ENCODE measurements at places on chromosomes 2 and 18. TPM values are rescaled to one million over a fixed set of nuclear protein-coding genes. Genes with fewer than 3 reads are reported as not detected.

DNA sequence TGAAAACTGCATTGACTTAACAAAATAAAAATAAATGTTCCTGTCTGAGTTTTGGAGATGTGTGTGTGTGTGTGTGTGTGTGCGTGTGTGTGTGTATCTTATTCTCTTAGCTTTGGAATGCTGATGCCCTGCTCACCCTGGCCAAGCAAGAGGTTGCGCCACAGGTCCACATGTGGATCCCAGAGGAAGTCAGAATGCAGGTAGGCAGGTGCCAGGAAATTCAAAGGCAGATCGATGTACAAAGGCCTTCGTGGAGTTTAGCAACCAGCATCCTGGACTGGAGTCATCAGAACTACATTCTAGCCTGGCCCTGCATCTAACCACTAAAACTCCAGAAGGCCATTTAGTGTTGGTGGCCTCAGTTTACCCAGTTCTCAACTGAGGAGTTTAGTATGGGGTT is 12.4 kb downstream of the G6PC2 start:
- DNase-seq: no peak

DNA sequence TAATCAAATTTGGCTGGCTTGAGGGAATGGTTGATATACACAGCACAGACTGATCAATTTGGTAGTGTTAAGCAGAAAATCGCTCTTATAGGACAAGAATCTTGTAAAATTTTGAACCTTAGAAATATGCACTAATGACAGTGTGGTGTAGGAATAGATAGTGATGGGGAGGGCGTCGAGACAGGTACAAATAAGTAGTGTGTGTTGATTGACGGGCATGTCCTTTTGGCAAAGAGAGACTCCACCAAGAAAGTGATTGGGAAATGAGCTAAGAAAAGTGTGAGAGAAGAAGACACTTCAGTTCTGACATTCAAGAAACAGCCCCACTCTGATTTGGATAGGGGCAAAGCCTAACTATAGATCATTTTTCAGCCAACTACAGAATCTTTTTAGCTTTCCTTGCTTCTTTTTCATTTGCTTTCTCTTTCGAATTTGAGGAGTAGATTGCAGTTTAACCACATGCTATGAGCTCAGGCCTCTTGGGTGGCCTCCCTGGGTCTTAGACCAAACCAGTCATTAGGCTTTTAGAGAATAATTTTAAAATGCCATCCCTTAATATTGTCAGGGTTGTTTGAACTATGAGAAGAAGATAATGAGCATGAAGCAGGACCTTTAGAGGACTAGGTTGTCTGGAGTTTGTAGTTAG is 127.1 kb downstream of the CERS6 start:
- no peak for DNase-seq

DNA sequence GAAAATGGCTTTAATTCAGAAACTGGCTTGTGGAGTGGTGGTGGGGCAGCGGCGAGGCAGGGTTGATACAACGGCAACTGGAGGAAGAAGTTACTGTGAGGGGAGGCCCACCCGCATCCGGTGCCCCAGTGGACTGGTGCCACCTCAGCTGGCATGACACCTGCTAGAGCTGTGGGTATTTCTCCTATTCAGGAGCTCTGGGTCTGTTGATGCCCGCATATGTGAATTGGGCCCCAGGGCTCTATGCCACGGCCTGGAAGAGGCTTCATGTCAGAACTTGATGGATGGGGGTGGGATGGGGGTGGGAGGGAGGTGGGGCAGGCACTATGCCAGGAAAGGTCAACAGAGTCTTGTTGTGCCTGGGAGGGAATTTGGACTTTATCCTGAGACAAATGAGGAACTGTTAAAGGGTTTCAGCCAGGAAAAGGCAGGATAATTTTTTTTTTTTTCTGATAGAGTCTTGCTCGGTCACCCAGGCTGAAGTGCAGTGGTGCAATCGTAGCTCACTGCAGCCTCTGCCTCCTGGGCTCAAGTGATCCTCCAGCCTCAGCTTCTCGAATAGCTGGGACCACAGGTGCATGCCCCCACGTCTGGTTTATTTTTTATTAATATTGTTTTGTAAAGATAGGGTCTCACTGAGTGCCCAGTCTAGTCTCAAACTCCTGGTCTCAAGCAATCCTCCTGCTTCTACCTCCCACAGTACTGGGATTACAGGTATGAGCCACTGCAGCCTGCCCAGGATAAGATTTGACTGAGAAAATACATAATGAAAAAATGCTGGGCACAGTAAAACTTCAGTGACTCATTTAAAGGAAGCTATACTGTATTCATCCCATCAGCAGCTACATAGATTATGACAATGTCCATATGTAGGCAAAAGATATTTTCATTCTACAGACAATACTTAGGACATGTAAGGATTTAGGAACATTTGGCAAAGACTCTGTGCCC is 52.6 kb downstream of the SH2D6 start:
- no peak for DNase-seq

DNA sequence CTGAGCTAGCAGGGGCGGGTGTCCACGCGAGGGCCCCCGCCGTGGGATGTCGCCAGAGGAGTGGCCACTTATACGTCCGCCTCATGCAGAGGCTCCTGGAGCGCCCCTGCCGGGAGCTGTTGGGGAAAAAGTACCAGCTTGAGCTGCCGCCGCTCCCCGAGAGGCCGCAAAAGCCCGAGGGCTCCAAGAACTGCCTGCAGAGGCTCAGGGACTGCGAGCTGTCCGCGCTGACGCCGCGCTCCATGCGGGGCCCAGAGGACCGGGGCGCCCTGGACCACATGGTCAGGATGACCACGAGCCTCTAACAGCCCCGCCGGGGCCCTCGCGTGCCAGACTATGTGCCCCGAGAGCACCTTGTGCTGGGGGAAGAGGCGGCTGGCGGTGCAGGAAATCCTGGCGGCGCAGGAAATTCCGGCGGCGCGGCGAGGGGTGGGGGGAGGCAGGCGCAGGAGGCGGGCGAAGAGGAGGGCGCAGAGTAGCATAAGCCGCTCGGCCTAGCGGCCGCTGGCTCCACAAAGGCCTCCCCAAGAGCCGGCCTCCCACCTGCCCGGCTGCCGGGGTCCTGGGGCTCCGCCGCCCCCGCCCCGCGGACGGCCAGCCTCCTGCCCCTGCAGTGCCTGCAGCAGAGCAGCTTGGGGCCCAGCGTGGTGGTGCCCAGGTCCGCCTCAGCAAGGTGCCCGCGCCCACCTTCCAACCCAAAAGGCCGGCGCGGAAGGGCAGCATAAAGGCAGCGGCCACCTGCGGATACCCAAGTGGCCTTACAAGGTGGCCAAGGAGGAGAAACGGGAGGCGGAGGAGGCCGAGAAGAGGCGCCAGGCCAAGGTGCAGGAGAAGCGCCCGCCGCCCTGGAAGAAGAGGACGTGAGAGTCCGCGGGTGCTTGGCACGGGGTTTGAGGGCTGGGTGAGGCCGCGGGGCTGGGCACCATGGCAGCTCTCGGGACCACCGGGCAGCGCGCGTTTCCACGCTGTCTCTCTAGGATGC is 42.1 kb upstream of the TRIM43B start:
- DNase-seq: peak; percentile 83

- no peak for DNase-seq
Observed at GRCh38 chr2:60552078-60552850, 1.2 kb downstream of the BCL11A start.

DNA sequence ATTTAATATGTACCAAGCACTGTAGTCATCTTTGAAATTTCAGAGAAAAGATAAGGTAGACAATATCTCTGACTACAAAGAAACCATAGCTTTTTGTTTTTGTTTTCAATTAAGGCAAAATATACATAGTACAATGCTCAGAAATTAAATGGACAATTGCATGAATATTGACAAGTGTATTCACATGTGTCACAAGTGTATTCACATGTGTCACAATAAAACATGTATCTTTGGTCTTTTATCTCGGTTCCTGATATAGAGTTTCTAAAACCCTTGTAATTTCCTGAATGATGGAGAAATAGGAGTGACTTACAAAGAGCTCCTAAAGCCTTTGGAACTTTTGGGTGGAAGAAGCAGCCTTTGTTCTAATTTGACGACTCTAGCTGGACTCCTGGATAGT is 756.4 kb downstream of the EPHA4 start:
- no peak for DNase-seq

DNA sequence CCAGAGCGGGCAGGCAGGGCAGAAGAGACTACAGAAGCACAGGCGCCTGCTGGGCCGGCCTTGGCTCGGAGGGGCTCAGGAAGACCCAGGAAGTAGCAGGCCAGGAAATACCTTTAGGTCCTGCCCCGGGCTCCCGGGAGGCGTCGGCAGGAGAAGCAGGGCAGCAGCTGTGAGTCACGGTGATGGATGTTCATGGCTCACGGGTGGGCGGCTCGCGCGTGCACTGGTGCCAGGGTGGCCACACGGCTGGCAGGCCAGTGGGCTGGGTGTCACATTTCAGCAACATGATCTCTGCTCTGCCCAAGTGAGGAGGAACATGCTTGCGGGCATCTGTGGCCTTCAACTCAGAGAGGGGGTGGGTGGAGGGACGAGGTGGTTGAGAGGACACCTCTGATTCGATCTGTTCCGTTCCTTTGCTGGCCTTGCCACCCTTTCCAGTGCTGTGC is 139.3 kb downstream of the KLHL29 start:
- no peak for DNase-seq

DNA sequence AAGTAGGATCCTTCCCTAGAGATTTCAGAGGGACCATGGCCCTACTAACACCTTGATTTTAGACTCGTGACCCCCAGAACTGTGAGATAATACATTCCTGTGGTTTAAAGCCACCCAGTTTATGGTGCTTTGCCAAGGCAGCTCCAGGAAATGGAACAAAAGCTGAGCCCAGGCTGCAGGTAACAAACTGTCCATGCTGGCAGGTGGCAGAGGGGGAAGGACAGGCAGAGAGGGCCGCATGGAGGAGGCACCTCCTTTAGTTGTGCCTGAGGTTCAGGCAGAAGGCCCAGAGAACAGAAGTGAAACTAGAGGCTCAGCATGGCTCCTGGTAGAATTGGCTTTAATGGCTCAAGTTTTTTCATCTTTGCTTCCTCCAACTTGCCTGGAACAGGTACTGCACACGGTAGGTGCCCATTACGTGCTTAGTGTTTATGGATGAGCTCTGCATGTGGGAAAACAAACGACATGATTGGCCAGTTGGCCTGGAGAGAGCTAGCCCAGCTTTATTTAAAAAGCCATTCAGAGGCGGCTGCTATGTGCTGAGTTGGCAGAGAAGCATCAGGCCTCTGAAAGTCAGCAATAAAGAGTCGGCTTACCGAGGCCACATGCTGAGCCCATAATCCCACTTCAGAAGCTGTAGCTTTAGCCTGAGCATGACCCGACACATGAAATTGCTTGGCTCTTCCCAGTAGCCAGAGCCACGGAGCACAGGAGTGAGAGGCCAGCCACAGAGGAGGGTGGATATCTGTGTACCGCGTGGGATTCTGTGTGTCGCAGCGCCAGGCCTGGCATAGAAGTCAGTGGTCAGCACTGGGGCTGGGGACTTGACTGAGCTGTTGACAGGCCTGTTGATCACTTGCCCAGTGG is 36.5 kb downstream of the HS1BP3 start:
- DNase-seq: peak; percentile 58

GRCh38 chr18:9944805-9945204 is 31.0 kb downstream of the VAPA start:
- no peak for DNase-seq

GRCh38 chr2:169162613-169163012 is 93.2 kb downstream of the DHRS9 start:
- no peak for DNase-seq

DNA sequence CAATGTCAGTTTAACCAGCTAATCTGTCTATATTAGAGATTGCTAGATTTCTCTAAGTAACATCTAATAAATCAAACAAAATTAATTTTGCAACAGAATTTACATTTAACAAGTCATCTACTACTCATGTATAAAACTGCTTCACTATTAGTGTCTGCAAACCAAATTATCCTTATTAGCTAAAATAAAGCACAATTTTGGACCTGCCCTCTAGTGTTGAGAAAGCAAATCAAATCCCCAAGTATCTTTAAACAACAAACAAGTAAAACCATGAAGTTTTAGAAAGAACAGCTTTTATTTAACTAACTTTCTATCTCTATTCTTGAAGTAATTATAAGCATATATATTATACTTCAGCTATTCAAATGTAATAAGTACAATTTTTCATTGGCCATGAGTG is 113.1 kb upstream of the SP3 start:
- DNase-seq: no peak

GRCh38 chr2:68744366-68744912 is 9.8 kb downstream of the ARHGAP25 start:
- no peak for DNase-seq

- DNase-seq: no peak
Observed at GRCh38 chr2:236866542-236867340, 218.9 kb upstream of the COPS8 start.

DNA sequence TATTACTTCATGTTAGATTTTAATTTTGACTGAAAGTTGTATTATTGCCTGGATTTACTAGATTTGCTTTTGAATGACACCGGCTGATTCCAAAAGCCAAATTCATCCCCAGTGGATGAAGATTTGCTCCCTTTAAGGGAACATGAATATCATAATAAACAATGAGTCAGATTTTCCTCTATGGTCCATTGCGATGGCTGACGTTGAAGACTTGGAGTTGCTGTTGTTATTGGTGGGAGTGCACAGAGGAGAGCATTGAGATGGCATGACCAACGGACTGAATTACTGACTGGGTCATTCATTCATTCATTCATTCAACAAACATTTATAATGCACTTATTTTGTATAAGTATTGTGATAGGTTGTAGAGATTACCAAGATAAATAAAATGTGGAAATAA is 33.4 kb upstream of the LYPD1 start:
- no peak for DNase-seq

- no peak for DNase-seq
Observed at GRCh38 chr2:231514951-231515297, 15.3 kb downstream of the NMUR1 start.

- no peak for DNase-seq
Observed at GRCh38 chr18:24016643-24017042, 2.1 kb downstream of the TTC39C start.

DNA sequence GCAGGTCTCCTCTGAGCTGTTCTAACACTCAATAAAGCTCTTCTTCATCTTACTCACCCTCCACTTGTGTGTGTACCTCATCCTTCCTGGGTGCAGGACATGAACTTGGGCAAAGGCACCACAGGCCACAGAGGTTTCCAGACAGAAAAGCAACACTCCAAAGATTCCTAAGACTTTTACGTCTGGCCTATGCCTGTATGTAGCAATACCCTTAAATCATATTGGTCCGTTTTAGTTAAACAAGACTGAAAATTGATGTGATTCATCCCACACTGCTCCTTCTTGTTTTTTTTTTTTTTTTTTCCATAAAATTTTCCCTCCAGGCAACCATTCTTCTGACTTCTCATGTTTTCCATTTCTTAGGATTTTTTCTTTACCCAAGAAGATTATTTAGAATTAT is 404.3 kb downstream of the PID1 start:
- no peak for DNase-seq

- DNase-seq: no peak
Observed at GRCh38 chr2:46559261-46559660, 79.9 kb downstream of the TMEM247 start.

GRCh38 chr2:130964931-130965330 is 128.2 kb downstream of the ARHGEF4 start:
- no peak for DNase-seq

- peak; percentile 5 for DNase-seq
Observed at GRCh38 chr2:11563784-11564666, 30.2 kb downstream of the GREB1 start.

- DNase-seq: no peak
Observed at GRCh38 chr2:11680901-11681721, 11.1 kb upstream of the NTSR2 start.

The ZNF512 gene
- total RNA-seq: 29.5 TPM

The SDC1 gene
- 90.0 TPM for total RNA-seq

The AQP12A gene
- total RNA-seq: not detected

The SCG2 gene
- total RNA-seq: 0.71 TPM

The LRRTM4 gene
- 0.77 TPM for total RNA-seq

The TEKT4 gene
- total RNA-seq: 3.4 TPM

The IL1F10 gene
- not detected for total RNA-seq

The MYO5B gene
- total RNA-seq: 23.3 TPM

The UGT1A8 gene
- total RNA-seq: not detected

The POTEJ gene
- total RNA-seq: not detected

All from lower lobe of right lung (tissue), 2 donors.